Forelimb muscle (tissue), 1 donor: ENCODE measurements at places on chromosomes 4 and X. TPM values are rescaled to one million over a fixed set of nuclear protein-coding genes. Genes with fewer than 3 reads are reported as not detected.

GRCh38 chr4:48681856-48682255 is 98.2 kb downstream of the FRYL start:
- no peak for DNase-seq

- DNase-seq = no peak
Observed at GRCh38 chr4:667545-667925, 6.5 kb downstream of the ATP5ME start.

DNA sequence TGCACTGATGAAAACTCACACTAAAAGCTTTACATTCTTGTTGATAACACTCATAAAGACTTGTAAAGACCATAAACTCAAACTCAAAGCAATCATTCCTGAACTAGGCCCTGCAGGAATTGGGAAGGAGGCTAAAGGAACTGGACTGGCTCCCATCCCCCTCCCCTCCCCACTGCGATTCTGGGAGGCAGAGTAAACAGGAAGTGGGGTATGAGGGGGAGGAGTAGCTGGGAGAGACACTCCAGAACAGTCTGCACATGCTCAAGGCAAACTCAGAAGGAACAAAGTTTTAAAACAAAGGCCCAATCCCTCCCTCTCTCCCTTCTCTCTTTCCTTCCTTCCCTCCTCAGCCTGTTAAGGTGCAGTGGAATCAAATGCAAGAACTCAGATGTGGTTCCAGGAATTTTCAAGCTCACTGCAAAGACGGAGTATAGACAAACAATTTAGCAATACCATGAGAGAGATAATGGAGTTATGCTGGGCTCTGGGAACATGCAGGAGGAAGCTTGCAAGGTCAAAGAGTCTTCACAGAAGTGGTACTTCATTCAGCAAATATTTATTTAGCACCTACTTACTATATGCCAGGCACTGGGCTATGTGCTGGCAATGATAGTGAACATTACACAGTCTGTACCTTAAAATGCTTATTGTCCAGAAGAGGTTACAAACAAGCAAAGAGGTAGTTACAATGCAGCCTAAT is 15.9 kb downstream of the MID1IP1 start:
- no peak for DNase-seq

DNA sequence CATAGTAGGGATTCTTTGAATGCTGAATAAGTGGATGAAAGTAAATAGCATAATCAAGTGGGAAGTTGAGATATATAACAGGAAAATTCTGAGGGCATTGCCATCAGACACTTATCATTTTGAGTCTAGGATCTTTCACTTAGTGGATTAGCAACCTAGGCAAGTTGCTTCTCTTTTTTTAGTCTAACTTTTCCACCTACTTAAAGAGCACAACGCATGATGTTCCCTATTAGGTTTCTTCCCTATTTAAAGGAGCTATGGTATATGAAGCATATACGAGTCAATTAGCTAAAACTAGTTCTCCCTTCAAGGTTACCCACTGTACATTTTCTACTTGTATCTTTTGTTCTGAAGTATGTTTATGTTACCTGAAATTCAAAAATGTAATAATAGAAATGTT is 67.1 kb upstream of the HS3ST1 start:
- no peak for DNase-seq

- DNase-seq = no peak
Observed at GRCh38 chr4:173521467-173522159, 8.4 kb downstream of the HAND2 start.

- no peak for DNase-seq
Observed at GRCh38 chr4:153507310-153508073, 41.3 kb downstream of the TMEM131L start.

- no peak for DNase-seq
Observed at GRCh38 chrX:102808336-102808735, 87.8 kb downstream of the GPRASP3 start.

- no peak for DNase-seq
Observed at GRCh38 chr4:61451935-61452334, 251.8 kb downstream of the ADGRL3 start.

- no peak for DNase-seq
Observed at GRCh38 chr4:105113800-105114199, 32.9 kb upstream of the TET2 start.

DNA sequence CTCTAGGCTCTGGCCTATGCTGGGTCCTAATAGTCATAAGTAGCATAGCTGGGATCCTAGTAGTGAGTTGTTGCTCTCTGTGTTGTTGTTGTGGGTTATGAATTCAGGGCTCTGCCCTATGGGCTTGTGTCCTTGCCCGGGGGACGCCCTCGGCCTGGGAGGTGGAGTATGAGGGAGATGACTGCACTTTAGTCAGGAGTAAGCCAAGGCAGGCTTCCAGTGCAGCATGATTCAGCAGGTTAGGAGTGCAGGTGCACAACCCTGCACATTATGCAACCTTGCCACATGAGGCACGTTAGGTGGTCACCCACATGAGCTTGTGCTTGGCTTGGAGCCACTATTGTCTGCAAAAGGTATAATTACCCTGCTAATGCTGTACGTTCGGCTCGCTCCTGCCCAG is 58.4 kb upstream of the CCDC149 start:
- DNase-seq = no peak

- no peak for DNase-seq
Observed at GRCh38 chr4:168751263-168752225, 254.7 kb downstream of the PALLD start.

GRCh38 chrX:136041254-136041812 is 56.1 kb downstream of the SLC9A6 start:
- DNase-seq = no peak

DNA sequence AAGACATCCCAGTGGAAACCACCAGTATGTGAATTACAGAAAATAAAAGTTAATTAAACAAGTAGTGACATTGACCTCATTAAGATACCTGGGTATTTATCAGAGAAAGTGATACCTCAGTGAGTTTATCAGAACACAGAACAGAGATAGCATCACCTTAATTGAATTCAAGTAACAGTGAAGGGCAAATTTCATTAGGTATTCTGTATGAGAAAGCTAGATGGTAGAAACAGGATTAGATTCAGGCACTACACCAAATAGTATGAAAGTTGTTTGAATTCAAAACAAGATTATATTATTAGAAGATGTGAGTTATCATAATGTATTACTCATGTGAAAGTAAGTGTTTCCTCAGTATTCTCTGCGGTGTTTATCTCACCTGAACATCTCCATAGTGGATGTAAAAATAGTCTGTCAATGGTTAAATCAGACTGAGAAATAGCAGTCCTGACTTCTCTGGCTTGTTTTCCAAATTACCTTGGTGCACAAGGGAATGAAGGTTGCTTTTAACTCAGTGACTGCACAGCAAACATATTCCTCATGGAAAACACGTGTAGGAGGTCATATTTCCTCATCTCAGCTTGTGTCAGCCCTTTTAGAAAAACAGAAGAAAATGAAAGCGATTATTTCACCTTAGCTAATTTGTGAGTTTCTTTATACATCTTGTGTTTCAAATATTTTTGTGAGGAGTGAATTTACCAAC is 79.9 kb upstream of the PCDH18 start:
- DNase-seq = no peak

- DNase-seq = no peak
Observed at GRCh38 chr4:103626296-103626695, 93.5 kb downstream of the TACR3 start.

GRCh38 chr4:172601195-172601594 is 567.4 kb upstream of the GALNT7 start:
- no peak for DNase-seq

GRCh38 chr4:39715788-39716187 is 17.9 kb downstream of the UBE2K start:
- no peak for DNase-seq

GRCh38 chr4:83388313-83388676 is 53.6 kb upstream of the HPSE start:
- no peak for DNase-seq

- DNase-seq = no peak
Observed at GRCh38 chrX:17000751-17001150, 54.3 kb downstream of the REPS2 start.

Gene BEX5
- not detected for polyA plus RNA-seq

Gene TBC1D25
- polyA plus RNA-seq = 8.7 TPM

Gene NEXMIF
- polyA plus RNA-seq = 0.33 TPM

Gene BEX1
- 2.7 TPM for polyA plus RNA-seq

Gene WAS
- 2.7 TPM for polyA plus RNA-seq
